ENCODE measurements at places on chromosomes 12 and 14. TPM values are rescaled to one million over a fixed set of nuclear protein-coding genes. Genes with fewer than 3 reads are reported as not detected.

- no peak for DNase-seq
Measured at GRCh38 chr14:53128303-53129028, 24.7 kb downstream of the DDHD1 start.

- DNase-seq = no peak
Measured at GRCh38 chr12:74945771-74946198, 263.9 kb downstream of the KCNC2 start.

- no peak for DNase-seq
Measured at GRCh38 chr12:77577791-77578190, 252.9 kb upstream of the NAV3 start.

The CD163 gene
- 943 TPM for total RNA-seq

The GLIPR1L2 gene
- 1.1 TPM for total RNA-seq

The ANKRD33 gene
- total RNA-seq = not detected

DNA sequence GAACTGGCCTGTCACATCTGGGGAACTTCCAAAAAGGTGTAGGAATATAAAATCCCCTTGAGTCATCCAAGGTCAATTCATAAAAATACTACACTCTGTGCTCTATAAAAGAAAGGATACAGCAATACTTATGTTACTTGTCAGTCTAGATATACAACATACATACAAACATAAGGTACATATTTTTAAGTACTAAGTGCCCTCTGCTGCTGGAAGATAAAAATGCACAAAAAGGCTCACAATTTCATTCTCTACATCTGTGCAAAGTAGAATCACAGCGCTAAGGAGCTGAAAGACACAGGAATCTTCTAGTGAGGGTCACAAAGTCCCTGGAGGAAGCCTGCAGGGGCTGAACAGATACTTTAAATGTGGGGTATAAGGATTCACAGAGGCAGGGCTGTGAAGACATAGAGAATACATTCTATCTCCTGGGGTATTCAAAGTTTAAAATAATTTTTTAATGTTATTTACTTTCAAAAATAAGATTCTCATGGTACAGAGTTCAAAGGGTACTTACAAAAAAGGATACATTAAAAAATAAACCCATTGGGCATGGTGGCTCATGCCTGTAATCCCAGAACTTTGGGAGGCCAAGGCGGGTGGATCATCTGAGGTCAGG, 10.2 kb upstream of the GOLGA5 start:
- no peak for DNase-seq

GRCh38 chr12:32874078-32874477, 22.5 kb downstream of the PKP2 start:
- no peak for DNase-seq

The GPR84 gene
- 2.3 TPM for total RNA-seq

- no peak for DNase-seq
Measured at GRCh38 chr14:39423793-39424192, 8.4 kb downstream of the FBXO33 start.

DNA sequence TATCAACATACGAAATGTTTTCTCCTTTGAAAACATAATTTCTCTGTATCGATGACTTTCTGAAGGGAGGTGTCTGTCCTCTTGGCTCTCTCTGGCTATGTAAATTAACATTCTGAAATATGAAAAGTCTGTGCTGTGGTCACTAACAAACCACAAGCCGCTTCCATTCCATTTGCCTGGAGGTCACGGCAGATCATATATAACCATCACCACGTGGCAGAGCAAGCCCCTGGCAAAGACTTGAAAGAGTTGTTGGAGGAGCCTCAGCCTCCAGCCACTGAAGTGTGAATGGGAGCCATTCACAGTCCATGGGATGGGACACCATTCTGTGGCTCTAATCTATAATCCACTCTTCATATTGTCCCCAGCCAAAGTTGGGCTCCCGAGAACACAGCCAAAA, 39.6 kb downstream of the CDKL1 start:
- no peak for DNase-seq

GRCh38 chr14:23610815-23611289, 25.3 kb upstream of the DHRS2 start:
- no peak for DNase-seq

GRCh38 chr12:19030603-19031002, 98.9 kb upstream of the PLEKHA5 start:
- no peak for DNase-seq

The TEX52 gene
- not detected for total RNA-seq

The GPRC5A gene
- 41.5 TPM for total RNA-seq

Data from mesenteric fat pad (tissue), 1 donor.